ENCODE measurements at places on chromosomes 7 and 10.

DNA sequence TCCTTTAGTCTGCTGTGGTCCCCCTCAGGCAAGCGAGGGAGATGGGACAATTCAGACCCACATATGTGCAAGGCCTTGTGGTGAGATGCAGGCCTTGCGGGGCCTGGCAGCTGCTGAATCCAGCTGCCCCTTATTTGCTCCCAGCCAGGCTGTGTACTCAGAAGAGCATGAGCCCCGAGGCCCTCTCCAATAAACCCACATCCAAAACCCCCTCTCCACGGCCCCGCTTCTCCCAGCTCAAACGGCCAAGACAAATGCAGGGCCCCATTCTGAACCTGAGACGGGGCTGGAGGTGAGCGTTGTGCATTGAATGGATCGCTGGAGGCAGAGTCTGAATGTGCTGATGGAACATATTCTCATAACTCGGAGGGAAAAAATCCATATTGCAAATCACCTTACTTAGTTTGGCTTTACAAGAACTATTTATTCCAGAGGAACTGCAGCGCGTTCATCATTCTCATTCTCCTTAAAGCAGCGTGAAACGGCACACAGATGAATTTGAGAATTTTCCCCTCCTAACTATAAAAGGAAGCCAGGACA is 169.2 kb upstream of the LYZL2 start:
- no peak for DNase-seq

GRCh38 chr7:22997871-22998518 is 15.9 kb downstream of the HYCC1 start:
- no peak for DNase-seq

GRCh38 chr10:3787816-3788215 is 2.8 kb upstream of the KLF6 start:
- no peak for DNase-seq

DNA sequence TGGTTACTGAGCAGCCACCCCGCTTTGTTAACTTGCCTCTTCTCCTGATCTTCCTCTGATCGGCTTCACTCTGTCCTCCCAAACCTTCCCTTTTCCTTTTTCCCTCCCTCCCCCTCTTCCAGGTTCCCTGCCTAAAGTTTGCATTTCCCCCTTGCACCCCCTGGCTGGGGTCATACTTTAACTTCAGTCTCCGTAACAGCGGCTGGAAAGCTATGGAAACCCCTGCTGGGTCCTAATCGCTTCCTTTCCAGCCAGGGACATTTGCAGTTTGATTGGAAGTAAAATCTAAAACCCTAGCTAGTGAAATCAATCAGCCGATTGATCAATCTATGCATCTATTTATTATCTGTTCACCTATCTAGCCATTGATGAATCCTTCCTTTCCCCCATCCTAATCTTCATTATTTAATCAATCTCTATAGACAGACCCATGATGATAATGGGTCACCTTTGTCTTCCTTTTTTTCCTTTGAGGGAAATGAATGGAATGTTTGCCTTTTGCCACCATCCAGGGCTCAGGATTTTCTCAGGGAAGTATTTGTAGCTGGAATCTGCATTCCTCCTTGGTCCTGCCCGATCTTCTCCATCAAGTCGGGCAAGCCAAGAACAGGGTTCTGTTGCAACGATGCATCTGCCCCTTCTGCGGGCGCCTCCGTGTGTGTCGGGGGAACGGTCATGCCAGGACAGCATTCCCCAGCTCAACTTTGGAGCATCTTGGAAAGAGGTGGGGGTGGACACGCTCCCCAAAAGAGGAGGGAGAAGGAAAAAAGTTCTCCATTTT is 8.8 kb downstream of the GATA3 start:
- no peak for DNase-seq

DNA sequence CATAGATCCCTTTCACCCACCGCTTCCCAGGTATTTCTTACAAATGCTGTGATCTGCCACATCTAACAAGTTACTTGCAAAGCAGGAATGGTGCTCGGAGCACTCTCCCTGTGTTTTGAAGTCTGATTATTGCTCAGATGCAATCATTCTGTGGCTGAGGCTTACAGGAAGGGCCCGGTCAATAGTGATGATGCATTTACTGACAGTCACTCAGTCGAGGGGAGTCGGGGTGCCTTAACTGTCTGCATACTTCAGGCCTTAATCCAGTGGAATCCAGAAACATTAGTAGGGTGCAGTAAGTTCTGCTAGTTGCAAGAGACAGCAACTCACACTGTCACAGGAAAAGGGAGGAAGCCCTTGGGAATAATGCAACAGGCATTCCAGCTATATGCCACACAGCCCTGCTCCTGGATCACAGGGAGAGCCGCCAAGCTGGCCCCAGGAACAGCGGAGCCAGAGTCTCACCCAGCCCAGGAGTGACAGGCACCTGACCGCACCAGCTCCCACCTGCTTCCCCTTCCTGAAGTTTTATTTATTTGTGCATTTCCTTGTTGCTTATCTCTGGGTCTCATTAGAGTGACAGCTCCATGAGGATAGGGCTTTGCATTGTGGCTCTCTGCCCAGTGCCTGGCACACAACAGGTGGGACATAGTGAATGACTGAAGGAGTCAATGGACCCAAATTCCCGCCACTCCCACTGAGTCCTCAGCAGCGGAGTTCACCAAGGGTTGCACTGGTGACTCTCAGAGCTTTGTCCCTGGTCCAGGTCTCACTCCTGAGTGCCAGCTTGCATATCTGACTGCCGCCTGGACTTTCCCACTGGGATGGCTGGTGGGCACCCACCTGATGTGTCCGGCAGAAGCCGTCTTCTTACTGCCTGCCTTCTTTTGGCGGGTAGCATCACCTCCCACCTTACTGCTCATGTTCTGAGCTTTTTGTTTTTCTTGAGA is 212.5 kb upstream of the SH2B2 start:
- no peak for DNase-seq

GRCh38 chr10:88642963-88643362 is 21.3 kb upstream of the LIPF start:
- DNase-seq, result peak; percentile 73

GRCh38 chr7:107147464-107148393 is 21.1 kb upstream of the HBP1 start:
- DNase-seq, result no peak

DNA sequence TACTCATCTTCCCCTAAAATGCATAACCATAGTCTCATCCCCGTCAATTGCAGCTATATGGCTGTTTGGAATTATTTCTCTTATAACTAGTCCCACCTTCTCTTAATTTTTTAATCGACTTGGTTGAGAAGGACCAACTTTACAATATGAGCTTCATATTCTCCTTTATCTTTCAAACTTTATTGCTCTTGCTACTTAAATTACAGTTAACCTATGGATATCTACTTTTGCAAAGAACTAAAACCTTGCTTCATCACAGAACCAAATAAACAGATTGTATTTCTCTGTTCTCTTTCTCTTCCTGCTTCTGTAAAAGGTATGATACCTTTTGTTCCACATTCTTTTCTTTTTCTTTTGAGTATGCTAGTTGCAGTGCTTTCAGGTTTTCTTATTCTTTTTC is 6.1 kb downstream of the CREM start:
- no peak for DNase-seq

DNA sequence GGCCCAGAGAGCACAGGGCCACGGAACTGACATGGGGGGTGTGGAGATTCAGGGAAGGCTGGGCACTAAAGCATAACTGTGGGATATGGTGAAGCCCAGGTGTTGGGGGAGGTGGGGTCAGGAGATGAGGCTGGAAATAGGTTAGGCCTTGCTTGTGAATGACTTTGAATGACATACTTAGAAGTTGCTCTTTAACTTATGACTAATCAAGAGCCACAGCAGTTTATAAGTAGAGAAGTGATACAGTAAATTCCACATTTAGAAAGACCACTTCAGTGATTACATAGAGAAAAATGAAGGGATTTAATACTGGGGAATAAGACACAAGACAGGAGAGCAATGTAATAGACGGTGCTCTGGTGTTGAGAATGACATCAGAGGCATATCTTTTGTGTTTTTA is 120.8 kb upstream of the SEC61G start:
- DNase-seq, result no peak

DNA sequence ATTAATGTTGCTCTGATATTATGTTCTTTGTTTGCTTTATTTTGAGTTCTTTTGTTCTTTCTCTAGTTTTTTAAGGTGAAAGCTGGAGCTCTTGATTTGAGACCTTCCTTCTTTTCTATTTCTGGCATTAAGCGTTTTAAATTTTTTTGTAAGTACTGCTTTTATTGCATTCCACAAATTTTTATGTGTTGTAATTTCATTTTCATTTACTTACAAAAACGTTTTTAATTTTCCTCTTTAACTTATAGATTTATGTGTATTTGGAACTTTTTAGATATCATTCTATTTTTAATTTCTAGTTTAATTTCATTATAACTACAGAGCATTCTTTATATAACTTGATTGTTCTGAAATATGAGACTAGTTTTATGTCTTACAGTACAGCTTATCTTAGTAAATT is 395.6 kb downstream of the ETV1 start:
- no peak for DNase-seq

- no peak for DNase-seq
These were observed 35.6 kb downstream of the GET4 start for GRCh38 chr7:911791-912480.

GRCh38 chr10:43043773-43044447 is 33.0 kb upstream of the RET start:
- DNase-seq, result no peak

DNA sequence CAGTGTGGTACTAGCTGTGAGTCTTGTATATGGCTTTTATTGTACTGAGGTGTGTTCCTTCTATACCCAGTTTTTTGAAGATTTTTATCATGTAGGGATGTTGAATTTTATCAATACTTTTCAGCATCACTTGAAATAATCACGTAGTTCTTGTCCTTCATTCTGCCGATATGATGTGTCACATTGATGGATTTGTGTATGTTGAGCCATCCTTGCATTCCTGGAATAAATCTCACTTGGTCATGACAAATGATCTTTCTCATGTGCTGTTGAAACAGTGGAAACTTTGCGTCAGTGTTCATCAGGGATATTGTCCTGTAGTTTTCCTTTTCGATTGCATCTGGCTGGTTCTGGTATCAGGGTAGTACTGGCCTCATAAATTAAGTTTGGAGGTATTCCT is 7.1 kb upstream of the PRKAR1B start:
- no peak for DNase-seq

- DNase-seq, result no peak
These were observed at the start of gene CPA1 for GRCh38 chr7:130379921-130380860. Gene CPA1, plus strand, starts transcription at chr7:130380494. Its CDS starts 27 bp downstream, at chr7:130380521.

- DNase-seq, result no peak
These were observed 18.6 kb upstream of the DLX5 start for GRCh38 chr7:97043281-97043680.

DNA sequence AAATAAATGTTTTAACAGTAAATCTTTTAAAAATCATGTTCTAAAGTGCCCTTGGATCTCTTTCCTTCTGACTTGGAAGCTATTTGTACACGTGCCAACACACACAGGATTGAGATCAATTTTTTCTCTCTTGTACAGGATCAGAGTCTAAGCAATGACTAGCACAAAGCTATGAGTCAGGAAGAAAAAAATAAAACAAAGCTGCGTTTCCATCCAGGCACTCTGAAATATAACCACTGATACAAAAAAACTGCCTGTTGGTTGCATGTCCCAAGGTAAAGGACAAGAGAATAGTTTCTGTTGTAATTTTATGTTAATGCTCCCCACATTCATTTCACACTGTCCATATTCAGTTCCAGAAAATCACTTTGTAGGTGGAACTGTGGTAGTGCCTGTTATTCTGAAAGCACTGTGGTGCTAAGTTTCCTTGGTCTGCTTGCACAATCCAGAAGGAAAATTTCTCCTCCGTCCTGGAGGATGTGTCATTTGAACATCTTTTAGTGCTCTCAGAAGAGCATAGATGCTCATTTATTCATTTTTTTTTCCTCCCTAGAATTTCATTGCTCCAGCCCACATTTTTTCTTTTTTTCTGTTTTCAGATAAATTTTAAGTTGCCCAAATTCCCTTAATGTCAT is 113.4 kb downstream of the PLXDC2 start:
- DNase-seq, result peak; percentile 6

DNA sequence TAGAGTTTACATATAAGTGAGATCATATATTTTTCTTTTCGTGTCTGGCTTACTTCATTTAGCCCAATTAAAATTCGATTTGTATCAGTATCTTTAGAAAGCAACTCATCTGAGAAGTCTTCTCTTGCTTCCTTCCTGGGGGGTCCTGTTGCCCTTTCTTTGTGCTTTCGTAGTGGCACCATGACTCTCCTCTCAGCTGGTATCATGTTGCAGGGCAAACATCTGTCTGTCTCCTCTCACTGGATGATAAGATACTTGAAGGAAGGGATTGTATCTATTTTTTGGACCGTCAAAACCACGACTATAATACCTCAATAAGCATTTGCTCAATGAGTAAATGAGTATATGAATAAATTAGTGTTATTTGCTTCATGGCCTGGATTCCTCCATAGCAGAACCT is 382.5 kb upstream of the SORCS1 start:
- DNase-seq, result no peak

DNA sequence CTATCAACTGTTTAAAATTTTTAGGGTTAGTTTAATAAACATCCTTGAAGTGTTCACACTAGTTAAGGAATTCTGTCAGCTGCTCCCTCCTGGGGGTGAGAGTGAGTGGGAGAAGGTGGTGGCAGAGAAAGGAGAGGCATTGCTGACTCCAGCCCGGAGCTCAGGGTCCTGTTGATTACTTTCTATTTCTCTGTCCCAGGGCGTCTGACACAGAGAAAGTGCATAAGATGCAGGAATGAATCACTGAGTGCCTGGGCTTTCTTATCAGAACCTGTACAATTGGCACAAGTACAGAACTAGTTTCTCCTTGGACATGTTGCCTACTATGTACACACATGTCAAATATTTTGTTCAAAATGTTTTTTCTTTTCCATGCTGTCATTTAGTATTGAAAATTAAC is 410.8 kb upstream of the COBL start:
- DNase-seq, result no peak

DNA sequence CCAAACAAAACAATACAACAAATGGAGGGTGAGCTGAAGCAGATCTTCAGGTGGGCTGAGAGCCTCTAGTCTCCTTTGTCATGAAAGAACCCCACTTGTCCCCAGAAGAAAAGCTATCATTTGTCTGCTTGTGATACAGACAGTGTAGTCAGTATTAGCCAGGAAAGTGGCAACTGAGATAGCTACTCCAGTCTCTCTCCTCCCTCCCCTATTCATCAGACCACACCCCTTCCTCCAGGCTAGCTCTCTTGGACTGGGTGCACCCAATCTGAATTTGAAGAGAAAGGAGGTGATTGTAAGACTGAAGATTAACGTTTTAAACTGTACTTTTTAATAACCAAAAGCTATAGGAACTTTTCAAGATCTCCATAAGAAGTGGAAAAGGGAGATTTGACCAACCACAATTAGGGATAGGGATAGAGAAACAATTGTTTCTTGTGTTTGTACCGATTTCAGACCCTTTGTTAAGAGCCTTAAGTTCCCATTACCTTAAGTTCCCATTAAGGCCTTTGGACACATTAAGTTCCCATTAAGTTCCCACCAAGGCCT is 14.1 kb downstream of the BMPR1A start:
- DNase-seq, result no peak

GRCh38 chr10:95327367-95327766 is 36.6 kb upstream of the PDLIM1 start:
- peak; percentile 22 for DNase-seq

DNA sequence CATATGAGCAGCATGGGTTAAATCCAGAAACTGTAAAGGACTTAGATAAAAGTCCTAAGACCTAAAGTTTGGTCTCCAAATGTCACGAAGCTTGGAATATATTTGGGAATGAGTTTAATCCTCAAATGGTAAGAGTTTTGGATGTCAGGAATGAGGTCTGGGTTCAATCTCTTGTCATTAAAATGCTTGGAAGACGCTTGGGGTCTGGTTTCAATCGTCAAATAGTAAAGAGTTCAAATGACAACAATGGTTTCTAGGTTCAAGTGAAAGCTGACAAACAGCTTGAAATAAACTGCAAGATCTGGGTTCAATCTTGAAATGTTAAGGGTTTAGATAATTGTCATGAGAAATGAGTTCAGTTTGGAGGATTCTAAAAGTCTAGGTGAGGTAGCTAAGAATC is 385.5 kb upstream of the HPS1 start:
- DNase-seq, result no peak

Measured in MV-4-11 (cell line).